ENCODE measurements at places on chromosomes 5 and 9.

DNA sequence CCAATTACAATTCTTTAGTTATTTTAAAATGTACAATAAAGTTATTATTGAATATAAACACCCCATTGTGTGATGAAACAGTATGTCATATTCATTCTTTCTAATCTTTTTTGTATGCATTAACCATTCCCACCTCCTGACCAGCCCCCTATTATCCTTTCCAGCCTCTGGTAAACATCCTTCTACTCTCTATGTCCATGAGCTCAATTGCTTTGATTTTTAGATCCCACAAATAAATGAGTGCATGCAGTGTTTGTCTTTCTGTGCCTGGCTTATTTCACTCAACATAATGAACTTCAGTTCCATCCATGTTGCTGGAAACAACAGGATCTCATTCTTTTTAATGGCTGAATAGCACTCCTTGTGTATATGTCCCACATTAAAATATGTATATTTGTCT lies 1858.9 kb upstream of the C9orf72 start:
- DNase-seq: no peak

GRCh38 chr9:124652203-124652602 lies 118.9 kb downstream of the NR6A1 start:
- DNase-seq: no peak

- no peak for DNase-seq
Measured at GRCh38 chr5:33276628-33276950, 164.2 kb upstream of the TARS1 start.

DNA sequence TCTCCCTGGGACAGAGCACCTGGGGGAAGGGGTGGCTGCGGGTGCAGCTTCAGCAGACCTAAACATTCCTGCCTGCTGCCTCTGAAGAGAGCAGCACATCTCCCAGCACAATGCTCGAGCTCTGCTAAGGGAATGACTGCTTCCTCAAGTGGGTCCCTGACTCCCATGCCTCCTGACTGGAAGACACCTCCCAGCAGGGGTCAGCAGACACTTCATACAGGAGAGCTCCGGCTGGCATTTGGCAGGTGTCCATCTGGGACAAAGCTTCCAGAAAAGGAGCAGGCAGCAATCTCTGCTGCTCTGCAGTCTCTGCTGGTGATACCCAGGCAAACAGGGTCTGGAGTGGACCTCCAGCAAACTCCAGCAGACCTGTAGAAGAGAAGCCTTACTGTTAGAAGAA lies 77.2 kb downstream of the SLCO6A1 start:
- DNase-seq: no peak

DNA sequence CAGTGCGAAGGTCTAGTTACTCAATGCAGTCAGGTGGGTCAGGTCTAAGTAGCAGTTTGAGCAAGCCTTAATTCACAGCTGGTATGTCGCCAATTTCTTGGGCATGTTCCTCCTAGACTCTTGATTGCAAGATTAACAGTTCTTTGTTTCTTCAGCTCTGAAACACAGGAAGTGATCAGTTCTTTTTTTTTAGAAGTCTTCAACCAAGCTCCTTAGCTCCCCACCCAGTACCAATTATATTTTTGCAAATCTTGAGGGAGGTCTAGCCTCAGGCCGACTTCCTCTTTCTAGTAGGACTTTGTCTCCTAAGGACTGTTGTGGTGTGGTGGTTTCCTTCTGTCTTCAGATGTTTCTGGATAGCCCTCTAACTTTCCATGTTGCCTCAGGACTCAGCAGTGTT lies 2054.2 kb downstream of the MAT2B start:
- DNase-seq: no peak

- DNase-seq: no peak
Measured at GRCh38 chr9:21741151-21741550, 61.3 kb upstream of the MTAP start.

- DNase-seq: no peak
Measured at GRCh38 chr5:75199946-75200345, 36.7 kb downstream of the ANKRD31 start.

- no peak for DNase-seq
Measured at GRCh38 chr5:122977319-122977718, 59.2 kb downstream of the PPIC start.

DNA sequence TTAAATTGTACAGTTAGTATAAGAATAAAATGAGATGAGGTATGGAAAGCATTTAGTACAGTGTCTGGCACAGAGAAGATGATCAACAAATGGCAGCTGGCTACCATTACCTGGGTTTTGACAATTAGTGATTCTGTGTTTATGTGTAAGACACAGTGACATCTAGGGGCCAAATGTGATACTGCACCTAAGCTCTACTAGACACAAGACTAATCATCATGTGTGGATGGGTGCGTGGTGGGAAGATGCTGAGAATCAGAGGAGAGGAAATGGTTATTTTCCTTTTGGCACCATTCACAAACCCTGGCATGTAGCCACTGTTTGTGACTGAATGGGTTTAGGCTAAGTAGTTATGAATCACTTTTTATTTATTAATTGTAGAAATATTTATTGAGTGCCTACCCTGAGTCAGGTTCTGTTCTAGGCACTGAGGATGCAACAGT lies 109.8 kb upstream of the TBC1D2 start:
- no peak for DNase-seq

- DNase-seq: no peak
Measured at GRCh38 chr5:65832603-65833228, 93.7 kb upstream of the ERBIN start.

GRCh38 chr9:38335686-38336085 lies 56.8 kb upstream of the ALDH1B1 start:
- no peak for DNase-seq

DNA sequence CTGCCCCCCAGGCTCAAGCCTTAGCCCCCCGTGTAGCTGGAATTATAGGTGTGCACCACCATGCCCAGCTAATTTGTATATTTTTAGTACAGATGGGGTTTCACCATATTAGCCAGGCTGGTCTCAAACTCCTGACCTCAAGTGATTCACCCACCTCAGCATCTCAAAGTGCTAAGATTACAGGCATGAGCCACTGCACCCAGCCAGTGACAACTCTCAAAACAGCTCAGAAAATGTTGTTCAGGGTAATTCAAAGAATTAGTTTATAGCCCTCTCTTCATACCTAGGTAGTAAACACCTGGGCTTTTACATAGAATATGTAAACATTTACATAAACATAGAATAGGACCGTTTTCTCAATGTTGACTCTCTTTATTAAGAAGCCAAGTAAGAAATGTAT lies 168.7 kb downstream of the ENC1 start:
- no peak for DNase-seq

All from NCI-H1417 treated with DMSO at 0.1 percent for 48 hours (cell line).